Ascending aorta (tissue), 2 donors: ENCODE measurements at places on chromosomes 1 and 21. TPM values are rescaled to one million over a fixed set of nuclear protein-coding genes. Genes with fewer than 3 reads are reported as not detected.

DNA sequence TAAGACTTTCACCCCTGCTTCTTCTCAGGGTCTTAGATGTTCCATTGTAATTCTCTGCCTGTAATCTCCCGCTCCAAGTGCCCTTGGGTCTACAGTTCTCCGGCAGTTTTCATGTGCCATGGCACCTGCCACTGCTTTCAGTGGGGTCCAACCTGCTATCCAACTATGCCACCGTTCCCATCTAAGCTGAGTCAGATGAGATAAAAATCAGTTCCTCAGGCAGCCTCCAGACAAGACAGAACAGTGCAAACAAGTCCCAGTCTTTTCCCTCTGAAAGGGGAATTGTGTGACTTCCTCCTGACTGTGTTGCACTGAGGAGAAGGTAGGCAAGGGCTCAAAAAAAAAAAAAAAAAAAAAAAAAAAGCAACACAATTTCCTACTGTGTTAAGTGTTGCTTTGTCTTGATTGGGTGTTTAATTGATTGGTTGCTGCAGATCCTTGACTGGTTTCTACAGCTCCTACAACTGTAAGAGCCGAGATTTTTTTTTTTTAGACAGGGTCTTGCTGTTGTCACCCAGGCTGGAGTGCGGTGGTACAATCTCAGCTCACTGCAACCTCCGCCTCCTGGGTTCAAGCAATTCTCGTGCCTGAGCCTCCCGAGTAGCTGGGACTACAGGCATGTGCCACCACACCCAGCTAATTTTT is 50.7 kb downstream of the EBNA1BP2 start:
- DNase-seq: no peak
- H3K27ac ChIP-seq: no peak overlapping the region
- H3K4me1 ChIP-seq: no peaks in the 10 kb centered on the region
- no peaks in the 10 kb centered on the region for H3K36me3 ChIP-seq

DNA sequence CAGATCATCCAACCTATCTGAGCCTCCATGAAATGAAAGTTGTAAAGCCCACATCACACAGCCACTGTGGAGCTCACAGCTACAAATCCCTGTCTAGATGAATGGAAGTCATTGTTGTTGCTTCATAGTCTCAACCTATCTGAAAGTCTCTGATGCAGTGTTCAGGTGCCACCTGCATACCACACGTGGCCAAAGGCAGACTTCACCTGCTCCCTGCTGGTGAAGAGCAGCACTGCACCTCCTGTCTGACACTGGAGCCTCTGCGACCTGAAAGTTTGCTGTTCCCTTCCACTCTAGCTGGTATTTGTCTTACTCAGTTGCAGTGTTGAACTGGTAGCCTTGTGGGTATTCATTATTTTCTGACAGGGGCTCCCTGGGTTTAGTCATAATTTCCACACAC is 18.4 kb downstream of the LORICRIN start:
- no peak for DNase-seq
- H3K4me3 ChIP-seq: no peak overlapping the region
- no peaks in the 10 kb centered on the region for H3K27me3 ChIP-seq
- no peak overlapping the region for H3K27ac ChIP-seq

DNA sequence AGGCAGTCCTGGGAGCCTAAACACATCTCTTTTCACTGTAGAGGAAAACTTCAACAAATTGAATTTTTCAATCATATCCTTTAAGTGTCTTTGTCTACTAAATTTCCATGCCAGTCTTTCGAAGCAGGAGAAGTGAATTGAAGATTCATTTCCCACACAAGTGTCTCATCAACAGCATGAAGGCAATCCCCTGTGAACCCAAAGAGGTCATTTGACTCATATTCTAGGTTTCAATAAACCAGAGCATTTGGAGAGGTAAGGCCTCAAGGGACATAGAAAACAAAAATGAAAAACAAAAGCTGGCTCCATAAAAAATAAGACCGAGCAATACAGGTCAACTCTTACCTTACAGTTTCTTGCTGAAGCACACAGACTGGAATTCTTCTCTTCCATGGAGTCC is 94.1 kb upstream of the ATP1B1 start:
- no peak for DNase-seq
- no peaks in the 10 kb centered on the region for H3K36me3 ChIP-seq
- no peaks in the 10 kb centered on the region for H3K4me1 ChIP-seq
- H3K27me3 ChIP-seq: no peaks in the 10 kb centered on the region
- H3K4me3 ChIP-seq: no peak overlapping the region

GRCh38 chr1:41053316-41053715 is 31.8 kb upstream of the SLFNL1 start:
- H3K4me3 ChIP-seq: no peak overlapping the region
- H3K36me3 ChIP-seq: no peaks in the 10 kb centered on the region
- no peaks in the 10 kb centered on the region for H3K27me3 ChIP-seq
- no peak overlapping the region for H3K27ac ChIP-seq

DNA sequence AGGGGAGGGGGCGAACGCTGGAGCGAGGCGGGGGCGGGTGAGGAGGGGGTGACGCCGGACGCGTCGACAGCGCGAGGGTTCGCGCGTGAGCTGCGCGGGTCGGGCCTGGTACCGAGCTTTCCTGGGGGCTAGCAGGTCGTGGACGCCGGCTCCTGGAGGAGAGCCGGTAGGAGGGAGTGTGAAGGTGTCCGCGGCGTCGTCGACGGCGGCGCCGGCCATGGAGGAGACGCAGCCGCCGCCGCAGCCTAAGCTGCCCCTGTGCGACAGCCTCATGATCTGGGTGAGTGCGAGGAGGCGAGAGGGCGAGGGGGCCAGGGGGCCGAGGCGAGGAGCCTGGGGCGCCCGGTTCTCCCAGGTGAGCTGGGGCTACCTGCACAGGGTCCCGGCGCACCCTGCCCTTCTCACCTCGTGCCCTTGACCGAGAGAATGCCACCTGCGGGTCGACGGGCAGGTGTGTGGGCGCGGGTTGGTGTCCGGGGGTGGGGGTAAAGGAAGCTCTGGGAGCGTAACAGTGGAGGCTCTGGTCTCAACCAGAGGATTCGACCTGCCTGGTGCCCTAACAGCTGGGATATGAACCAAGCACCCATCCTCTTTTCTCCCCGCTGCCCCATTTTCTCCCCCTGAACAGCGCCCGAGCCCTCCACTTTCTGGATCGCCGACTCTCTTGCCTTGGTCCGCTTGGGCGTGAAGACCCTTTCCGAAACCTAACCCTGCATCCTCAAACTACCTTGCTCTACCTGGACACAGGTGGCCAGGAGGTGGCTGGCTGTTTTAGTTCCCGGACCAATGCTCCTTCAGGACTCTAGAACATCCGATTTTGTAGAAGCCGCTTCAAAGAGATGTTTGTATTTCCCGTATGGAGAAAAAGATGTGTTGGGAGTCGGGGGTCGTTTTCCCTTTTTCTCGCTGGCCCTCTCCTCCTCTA is at the start of gene HOOK1:
Gene HOOK1, plus strand, starts transcription at position 49 of the 925 bp plus-strand sequence. Its CDS starts 169 bp downstream, at position 218.
- H3K27ac ChIP-seq: no peak within 1 kb of the TSS
- H3K4me3 ChIP-seq: peak within 1 kb of the TSS; percentile 63
- H3K4me1 ChIP-seq: peaks cover 8% of the 10 kb centered on the region
- no peaks in the 10 kb centered on the region for H3K36me3 ChIP-seq
- peaks cover 5% of the 10 kb centered on the region for H3K27me3 ChIP-seq
- DNase-seq: no peak

DNA sequence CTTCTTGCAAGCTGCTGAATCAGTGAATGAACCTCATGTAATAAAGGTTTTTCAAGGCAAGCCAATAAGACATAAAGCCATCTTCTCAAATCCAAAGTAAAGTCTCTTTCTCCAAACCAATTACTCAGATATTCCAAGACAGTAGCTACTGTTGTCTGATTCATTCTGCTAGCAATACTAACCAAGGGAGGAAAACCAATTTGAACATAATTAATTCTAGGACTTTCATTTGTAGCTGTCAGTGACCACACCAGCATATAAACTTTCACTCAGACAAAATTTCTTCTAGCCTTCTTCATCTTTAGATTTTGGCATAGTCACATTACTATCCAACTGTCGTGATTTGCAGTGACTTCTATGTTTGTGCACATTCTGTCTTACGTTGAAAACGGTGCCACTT is 10.5 kb upstream of the INTS3 start:
- no peak for DNase-seq
- no peaks in the 10 kb centered on the region for H3K36me3 ChIP-seq
- no peak overlapping the region for H3K4me3 ChIP-seq
- no peak overlapping the region for H3K27ac ChIP-seq

The CLK2 gene
- total RNA-seq: 32.1 TPM

The C1QB gene
- 454 TPM for total RNA-seq
